ENCODE measurements at places on chromosomes 6 and 20. TPM values are rescaled to one million over a fixed set of nuclear protein-coding genes. Genes with fewer than 3 reads are reported as not detected.
A peak's percentile ranks its signal among the peaks of the same experiment; 100 is the strongest.

DNA sequence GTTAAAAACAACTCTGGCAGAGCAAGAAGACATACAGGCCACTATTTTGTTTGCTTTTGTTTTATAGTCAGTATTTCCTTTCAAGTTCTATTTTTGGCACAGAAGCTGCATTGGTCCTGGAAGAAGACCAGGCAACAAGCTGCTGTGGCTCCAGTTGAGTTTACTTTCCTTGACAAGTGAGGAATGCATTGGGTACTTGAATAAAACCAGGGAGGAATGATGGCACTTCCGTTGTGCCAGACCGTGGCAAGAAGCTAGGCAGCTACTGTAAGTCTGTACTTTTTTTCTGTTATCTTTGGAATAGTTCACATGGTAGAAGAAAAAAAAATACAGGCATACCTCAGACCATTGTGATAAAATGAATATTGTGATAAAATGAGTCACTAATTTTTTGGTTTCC, 66.3 kb downstream of the NCOA3 start:
- peak; percentile 62 for DNase-seq

DNA sequence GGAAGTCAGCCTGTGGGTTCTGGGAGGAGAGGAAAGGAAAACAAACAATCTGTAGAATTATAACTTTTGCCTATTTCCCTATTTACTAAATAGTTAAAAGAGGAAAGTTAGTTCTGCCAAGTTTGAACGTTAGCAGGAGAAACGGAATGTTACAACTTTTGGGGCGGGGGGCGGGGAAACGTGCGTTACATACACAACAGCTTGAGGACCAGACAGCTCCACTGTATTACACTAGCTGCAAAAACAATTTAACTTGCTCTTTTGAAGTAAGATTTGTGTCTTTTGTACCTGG, 498 bp upstream of the PRDM1 start:
- no peak for DNase-seq

- no peak for DNase-seq
Measured at GRCh38 chr6:33694401-33694931, 17.0 kb downstream of the UQCC2 start.

CBFA2T2 gene
- 5.2 TPM for polyA plus RNA-seq

MYH7B gene
- 0.23 TPM for polyA plus RNA-seq

DNA sequence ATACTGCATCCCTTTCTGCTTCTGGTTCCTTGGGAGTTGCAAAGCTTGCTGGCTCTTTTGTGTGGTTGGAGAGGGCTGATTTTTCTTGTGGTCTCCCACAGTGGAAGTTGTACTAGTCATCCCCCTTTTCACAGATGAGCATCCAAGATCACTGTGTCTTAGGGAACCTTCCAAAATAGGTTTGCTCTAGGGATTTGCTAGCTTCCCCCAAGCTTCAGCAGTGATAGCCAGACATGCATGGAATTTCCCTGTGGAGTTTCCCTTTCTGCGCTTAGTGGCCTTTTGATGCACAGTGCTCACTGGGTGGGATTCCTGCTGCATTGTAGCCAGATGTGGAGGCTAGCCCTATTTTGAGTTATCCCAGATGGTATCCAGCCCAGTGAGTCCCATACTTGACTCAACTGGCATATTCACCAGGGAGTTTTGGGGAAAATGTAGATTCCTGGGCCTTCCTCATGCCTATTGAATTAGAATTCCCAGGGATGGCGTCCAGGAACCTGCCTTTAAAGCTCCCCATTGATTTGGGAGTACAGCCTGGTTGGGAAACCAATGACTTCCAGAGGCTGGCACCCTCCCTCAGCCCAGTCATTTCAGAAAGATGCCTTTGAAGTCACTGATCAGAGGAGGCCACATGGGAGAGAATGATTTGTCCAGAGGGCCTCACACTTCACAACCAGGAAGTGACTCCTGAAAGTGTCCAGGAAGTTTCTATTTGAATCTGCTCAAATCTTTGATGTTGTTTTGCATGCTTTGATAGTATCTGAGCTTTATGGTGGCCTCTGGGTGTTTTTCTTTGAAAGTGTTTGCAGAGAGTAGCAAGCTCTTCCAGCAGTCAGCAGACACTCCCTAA, 25.9 kb downstream of the PPARD start:
- no peak for DNase-seq

GRCh38 chr6:74103417-74103816, 407.4 kb downstream of the CD109 start:
- DNase-seq: no peak

CDH4 gene
- 10.3 TPM for polyA plus RNA-seq
